ENCODE measurements at places on chromosomes 3 and 15. TPM values are rescaled to one million over a fixed set of nuclear protein-coding genes. Genes with fewer than 3 reads are reported as not detected.

The STAB1 gene
- 149 TPM for total RNA-seq

The ALG1L2 gene
- total RNA-seq = not detected

The PLSCR5 gene
- total RNA-seq = not detected

The CMC1 gene
- total RNA-seq = 11.2 TPM

The HCN4 gene
- not detected for total RNA-seq

The SAMD7 gene
- not detected for total RNA-seq

The LMLN gene
- 3.7 TPM for total RNA-seq

The BCL2A1 gene
- 0.13 TPM for total RNA-seq

The SI gene
- total RNA-seq = not detected
